OCI-LY7 (cell line): ENCODE measurements at places on chromosomes 6 and 20.

DNA sequence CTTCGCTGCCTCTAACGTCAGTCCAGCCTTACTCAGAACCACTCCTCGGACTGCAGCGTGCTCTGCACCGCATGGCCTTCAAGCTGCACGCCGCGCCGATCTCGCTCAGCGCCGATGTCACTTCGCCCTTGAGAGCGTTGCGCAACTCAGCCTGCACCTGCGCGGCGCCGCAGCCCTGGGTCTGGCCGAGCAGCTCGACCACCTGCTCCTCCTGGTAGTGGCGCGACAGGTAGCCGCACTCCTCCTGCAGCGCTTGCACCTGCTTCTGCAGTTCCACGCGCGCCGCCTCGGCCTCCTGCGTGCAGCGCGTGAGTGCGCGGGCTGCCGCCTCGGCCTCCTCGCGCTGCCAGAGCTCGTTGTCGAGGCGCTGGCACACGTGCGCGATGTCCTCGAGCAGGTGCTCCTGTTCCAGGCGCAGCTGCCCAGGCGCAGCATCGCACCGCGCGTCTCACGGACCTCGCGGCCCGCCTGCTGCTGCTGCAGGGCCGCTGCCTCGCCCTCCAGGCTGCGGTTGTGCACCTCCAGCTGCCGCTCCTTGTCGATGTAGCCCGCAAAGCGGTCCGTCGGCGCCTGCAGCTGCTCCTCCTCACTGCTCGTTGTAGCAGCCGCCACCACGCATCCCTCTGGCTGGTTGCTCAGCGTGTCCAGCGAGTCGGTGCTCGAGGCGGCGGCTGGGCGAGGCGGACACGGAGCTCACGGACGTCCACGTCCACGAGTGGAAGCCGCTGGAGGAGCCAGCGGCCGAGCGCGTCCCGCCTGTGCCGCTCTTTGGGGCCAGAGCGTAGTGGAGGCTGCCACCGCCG is 380.6 kb upstream of the CHD6 start:
- no peak for DNase-seq

GRCh38 chr6:85273046-85273445 is 176.8 kb upstream of the NT5E start:
- no peak for DNase-seq

GRCh38 chr6:16337295-16337975 is 99.0 kb downstream of the GMPR start:
- DNase-seq, result no peak

GRCh38 chr20:53149148-53149889 is 177.2 kb downstream of the TSHZ2 start:
- DNase-seq, result no peak

GRCh38 chr6:100084316-100084990 is 90.4 kb upstream of the MCHR2 start:
- DNase-seq, result no peak

DNA sequence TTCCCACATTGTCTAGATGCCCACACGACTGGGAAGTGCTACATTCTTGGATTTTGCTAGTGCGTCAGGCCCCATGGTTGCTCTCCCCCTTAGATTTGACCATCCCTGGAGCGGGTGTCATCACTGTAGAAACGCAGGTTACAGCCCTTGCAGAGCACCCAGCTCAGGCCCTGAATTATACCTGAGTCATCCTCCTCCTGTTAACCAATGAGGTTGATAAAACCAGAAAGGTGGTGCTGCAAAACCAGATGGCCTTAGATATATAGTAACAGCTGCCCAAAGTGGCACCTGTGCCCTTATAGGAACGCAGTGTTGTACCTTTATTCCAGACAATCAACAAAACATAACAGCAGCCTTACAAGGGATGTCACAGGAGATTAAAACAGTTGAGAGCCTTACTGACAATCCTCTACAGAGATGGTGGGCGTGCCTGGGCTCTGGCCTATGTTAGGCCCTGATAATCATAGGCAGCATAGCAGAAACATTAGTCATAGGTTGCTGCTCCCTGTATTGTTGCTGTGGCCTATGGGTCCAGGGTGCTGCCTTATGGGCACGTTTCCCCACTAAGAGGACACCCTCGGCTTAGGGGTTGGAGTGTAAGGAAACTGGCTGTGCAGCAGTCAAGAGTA is 33.6 kb upstream of the HSF2 start:
- DNase-seq, result no peak

DNA sequence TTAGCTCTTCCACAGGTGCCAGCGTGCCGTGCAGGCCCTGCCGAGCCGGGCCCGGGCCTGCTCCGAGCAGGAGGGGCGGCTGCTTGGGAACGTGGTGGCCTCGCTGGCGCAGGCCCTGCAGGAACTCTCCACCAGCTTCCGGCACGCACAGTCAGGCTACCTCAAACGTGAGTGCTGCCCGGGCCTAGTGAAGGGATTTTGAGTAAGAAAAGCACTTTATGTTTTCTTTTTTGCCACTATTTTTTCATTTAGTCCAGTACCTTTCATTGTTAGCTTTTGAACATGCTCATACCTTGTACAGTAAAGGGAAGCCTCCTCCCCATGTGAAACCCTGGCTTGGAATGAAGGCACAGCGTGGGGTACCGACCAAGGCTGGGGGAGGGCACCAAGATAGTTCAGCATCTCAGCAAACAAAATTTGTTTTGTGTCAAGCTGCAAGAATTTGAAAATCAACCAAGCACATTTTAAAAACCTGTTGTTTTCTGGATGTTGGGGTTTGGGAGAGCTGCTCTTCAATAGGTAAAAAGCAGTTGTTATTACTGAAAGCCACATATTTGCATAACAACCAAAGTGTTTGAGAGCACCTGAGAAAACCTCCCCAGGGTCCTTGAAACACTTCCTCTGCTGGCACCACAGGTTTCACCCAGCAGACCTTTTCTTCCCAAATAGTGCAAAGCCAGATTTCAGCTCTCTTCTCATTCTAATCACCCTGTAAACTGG is 18.4 kb downstream of the STX16 start:
- peak; percentile 76 for DNase-seq

- no peak for DNase-seq
Measured at GRCh38 chr6:98486057-98486456, 348.3 kb upstream of the POU3F2 start.

- no peak for DNase-seq
Measured at GRCh38 chr6:4291453-4292403, 156.4 kb upstream of the ECI2 start.

GRCh38 chr20:45878076-45878761 is 2.8 kb upstream of the ZSWIM1 start:
- no peak for DNase-seq

- DNase-seq, result no peak
Measured at GRCh38 chr6:105886814-105887544, 199.2 kb upstream of the PRDM1 start.

DNA sequence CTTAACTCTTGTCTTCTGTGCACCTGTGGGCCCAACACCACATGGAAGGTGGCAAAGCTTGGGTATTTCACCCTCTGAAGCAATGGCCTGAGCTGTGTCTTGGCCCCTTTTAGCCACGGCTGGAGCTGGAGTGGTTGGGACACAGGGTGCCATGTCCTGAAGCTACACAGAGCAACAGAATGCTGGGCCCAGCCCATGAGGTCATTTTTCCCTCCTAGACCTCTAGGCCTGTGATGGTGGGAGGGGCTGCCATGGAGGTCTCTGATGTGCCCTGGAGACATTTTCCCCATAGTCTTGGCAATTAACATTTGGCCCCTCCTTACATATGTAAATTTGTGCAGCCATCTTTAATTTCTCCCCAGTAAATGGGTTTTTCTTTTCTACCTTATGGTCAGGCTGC is 620.8 kb downstream of the RFPL4B start:
- no peak for DNase-seq
